ENCODE measurements at places on chromosomes 16 and 17.
A peak's percentile ranks its signal among the peaks of the same experiment; 100 is the strongest.

- no peak for DNase-seq
Observed at GRCh38 chr17:8791910-8792270, 7.3 kb downstream of the MFSD6L start.

- DNase-seq = no peak
Observed at GRCh38 chr16:58605562-58605961, 24.1 kb downstream of the CNOT1 start.

- no peak for DNase-seq
Observed at GRCh38 chr17:50519141-50519834, 11.0 kb downstream of the MYCBPAP start.

DNA sequence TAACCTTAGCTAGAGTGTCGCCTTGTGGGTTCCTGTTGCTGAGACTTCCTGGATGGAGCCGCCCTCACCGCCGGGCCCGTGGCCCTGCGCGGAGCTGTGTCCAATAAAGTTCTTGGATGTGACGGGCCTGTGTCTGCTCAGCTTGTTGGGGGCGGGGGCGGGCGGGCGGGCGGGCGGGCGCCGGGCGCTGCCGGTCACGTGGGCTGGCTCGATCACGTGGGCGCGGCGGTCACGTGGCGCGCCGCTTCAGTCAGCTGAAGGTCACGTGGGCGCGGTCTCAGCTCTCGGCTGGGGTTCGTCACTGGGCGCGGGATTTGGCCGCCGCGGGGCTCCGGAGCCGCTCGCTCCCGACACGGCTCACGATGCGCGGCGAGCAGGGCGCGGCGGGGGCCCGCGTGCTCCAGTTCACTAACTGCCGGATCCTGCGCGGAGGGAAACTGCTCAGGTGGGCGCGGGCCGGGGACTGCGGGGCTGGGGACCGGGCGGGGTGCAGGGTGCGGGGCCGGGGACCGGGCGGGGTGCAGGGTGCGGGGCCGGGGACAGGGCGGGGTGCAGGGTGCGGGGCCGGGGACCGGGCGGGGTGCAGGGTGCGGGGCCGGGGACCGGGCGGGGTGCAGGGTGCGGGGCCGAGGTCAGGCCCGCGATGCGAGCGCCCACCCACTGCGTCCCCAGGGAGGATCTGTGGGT lies at the start of gene AMDHD2:
AMDHD2 (plus strand) TSS at position 275 of the 687 bp plus-strand sequence; CDS start at position 363, 88 bp downstream.
- peak; percentile 90 for DNase-seq

DNA sequence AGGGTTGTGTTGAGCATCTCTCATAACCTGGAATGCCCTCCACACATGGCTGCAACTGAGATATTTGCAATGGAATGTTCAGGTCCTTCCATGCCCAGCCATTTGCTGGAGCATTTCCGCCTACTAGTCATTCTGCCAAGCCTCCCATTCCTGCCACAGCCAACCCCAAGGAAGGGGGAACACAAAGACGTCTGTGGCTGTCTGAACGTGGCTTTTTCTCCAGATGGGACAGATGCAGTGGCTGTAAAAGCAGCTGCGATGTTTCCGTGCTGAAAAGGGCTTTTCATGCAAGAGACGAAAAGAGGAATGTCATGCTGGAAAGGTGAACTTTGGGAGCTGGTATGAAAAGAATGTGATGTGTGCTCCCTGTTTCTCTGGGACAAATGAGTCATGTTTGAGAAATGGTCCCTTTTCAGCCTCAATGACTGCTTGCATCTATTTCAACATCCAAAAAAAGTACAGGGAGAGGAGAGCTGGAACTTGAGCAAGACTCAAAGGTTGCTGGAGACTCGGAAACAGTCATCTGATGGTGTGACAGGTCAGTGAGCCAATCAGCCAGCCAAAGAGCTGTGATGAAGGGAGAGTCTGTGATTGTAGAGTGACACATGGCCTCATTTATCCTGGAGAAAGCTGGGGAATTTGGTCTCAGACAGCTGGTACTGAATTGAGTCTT lies 208.9 kb downstream of the SHISA9 start:
- DNase-seq = no peak

DNA sequence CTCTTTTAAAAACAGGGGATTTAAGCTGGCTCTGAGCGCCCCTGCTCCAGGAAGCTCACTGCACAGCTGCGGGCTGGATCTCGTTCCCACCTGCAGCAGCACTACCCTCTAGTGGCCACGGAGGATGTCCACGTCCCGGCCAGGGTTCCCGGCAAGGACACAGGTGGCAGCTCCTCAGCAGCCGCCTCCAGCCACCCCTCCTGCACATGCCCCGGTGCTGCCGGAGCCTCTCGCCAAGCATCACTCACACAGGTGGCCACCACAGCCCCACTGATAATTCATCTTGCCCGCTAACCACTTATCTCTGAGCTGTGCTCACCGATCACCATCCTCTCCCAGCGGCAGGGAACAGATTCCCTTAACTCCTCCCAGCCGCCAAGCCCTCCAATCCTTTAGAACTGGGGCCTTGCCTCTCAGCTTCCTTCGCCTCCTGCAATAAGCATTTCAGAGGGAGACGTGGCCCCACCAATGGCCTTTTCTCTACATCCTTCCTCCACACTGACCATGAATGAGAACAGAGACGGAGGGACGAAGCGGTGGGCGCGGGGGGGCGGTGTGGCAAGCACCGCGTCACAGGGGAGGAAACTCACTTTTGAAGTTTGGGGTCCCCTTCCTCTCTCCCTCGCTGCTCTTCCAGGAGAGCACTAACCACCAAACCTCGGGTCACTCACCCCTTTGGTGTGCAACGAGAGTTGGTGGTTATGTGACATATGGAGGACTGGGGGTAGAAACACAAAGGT lies 222.1 kb downstream of the RBFOX3 start:
- no peak for DNase-seq

GRCh38 chr17:61379457-61380216 lies 20.0 kb upstream of the TBX2 start:
- DNase-seq = no peak

Data from stimulated activated CD4-positive, alpha-beta T cell treated with anti-CD3 and anti-CD28 coated beads, Interleukin-4, amount 100 ng/mL, for 24 hours (primary cell).